ENCODE measurements at places on chromosomes 7 and 10. TPM values are rescaled to one million over a fixed set of nuclear protein-coding genes. Genes with fewer than 3 reads are reported as not detected.
A peak's percentile ranks its signal among the peaks of the same experiment; 100 is the strongest.

Gene MNX1
- not detected for total RNA-seq

Gene TMEM213
- not detected for total RNA-seq

DNA sequence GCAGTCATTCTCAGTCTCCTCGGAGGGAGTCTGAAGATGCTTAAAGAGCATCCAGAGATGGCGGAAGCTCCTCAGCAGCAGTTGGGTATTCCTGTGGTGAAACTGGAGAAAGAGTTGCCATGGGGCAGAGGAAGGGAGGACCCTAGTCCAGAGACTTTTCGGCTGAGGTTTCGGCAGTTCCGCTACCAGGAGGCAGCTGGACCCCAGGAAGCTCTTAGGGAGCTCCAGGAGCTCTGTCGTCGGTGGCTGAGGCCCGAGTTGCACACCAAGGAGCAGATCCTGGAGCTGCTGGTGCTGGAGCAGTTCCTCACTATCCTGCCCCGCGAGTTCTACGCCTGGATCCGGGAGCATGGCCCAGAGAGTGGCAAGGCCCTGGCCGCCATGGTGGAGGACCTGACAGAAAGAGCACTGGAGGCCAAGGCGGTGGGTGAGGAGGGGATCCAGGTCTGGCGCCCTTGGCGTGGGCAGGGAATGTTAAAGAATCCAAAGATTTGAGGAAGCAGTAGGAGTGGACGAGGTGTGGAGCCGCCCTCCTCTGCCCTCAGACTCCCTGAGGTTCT is 2.9 kb downstream of the ZSCAN25 start:
- no peak for DNase-seq

DNA sequence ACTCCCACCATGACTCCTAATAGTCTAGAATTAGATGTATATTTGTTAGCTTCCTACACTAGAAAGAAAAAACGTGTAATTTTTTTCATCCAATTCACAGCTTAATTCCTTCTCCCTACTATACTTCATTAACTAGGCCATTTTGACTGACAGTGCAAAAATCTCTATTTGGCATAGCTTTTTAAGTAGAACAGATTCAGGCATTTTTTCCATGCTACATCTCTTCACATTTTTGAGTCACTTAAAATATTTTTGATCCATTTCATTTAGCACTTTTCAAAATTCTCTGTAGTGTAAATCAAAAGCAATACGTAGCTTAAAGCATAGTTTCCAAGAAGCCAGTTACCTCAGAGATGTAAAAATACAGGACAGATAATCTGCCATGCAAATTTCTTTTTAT is 391.1 kb upstream of the NPVF start:
- no peak for DNase-seq

- DNase-seq: no peak
Measured at GRCh38 chr7:22811746-22812280, 10.8 kb downstream of the TOMM7 start.

GRCh38 chr10:46541017-46541661 is 15.3 kb downstream of the GPRIN2 start:
- DNase-seq: peak; percentile 8

GRCh38 chr7:78197447-78197846 is 398.9 kb downstream of the PHTF2 start:
- no peak for DNase-seq

GRCh38 chr10:18786478-18786877 is 127.2 kb downstream of the ARL5B start:
- no peak for DNase-seq

- DNase-seq: no peak
Measured at GRCh38 chr10:51469686-51470085, 229.7 kb downstream of the CSTF2T start.

DNA sequence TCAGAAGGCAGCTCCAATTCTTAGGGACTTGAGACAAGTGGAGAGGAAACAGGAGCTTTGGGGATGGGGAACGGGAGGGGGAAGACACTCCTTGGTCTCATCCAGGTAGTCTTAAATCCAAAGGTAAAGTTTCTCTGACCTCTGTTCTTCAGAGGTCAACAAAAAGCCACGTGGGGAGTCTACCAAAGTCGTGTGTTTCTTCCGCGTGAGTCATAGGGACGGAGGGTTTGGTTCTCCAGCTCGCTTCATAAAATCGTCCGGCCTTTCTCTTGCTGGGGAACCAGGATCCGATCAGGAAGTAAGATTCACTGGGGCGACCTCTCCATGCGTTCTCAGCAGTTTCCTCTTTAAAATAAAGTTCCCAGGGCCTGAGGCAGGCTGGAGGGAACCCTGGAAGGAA is 275.7 kb downstream of the TCERG1L start:
- no peak for DNase-seq
